ENCODE measurements at places on chromosomes 6 and 20.

DNA sequence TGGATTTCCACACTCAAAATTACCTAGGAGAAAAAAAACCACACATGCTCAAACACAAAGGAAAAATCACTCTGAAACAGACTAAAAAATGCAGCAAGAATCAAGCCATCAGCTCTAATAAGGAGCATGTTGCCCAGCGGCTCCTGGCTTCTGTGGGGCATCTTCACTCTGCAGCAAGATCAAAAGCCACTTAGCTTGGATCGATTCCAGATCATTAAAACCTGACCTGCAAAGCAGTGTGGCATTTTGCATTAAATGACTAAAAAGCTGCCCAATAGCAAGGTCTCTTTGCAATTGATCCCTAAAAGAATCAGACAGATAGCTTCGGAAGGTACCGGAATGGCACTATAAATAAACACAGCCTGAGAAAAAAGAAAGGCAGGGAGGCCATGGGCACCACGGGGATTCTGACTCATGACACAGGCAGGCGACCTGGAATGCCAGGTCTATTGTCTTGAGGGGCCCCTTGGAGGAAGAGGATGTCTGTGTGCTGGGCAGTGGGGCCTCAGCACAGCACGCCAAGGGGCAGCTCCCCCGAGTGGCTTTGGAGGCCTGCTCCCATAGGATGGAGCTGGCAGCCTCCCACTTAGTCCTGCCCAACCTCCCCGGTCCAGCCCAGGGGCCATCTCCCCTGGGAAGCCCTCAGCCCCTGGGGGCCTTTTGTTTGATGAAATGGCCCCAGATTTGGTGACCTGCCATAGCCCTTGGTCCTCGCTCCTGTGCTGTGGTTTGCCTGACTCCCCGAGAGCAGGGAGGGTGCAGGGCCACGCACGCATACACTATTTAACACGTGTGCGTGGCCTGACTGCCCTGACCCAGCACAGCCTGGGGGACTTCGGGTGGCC, 7.6 kb downstream of the LEMD2 start:
- no peak for DNase-seq

GRCh38 chr6:167925026-167925425, 72.4 kb upstream of the KIF25 start:
- DNase-seq: no peak

- DNase-seq: peak; percentile 75
Observed at GRCh38 chr6:1381481-1382330, 7.7 kb upstream of the FOXF2 start.

DNA sequence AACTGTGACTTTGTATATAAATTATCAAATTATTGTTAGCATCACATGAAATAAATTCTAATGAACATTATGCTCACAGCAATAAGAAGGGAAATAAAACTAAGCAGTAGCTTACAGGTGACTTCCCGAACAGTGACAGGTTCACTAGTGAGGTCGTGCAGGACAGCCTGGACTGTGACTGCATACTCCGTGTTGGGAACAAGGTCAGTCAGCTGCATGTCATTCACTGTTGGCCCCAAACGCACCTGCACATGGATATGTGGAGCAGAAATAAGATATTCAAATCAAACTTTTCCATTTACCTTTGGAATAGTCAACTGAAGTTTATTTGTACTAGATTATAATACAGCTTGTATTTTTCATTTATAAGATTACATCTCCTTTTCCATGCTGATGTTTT, 60.6 kb downstream of the COL12A1 start:
- DNase-seq: no peak

DNA sequence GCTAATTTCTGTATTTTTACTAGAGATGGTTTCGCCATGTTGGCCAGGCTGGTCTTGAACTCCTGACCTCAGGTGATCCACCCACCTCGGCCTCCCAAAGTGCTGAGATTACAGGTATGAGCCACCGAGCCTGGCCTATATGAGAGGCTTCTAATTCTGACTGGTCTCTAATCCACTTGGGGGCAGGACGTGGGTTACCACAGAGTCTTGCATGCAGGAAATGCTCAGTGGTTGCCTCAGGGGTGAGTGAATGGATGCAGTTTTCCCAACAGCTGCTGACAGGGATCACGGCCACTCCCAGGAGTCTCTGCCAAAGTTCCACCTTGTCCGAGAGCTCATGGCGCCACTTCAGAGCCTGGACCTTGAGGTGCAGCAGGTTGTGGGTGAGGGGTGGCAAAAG, 6.4 kb upstream of the FANCE start:
- peak; percentile 23 for DNase-seq

DNA sequence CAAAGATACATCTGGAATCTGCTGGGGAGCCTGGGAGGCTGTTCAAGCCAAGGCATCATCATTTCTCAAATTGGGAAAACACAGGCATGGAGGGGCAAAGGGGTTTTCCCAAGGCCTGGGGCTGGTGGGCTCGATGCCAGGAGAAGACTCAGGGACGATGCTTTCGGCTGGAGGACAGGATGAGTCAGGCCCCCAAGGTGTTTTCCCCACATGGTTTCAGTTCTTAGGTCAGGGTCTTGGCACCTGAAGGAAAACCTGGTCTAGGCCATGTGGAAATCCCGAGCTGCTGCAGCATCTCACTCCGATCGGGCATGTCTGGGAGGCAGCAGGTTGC, 348.1 kb downstream of the CDC5L start:
- peak; percentile 35 for DNase-seq

DNA sequence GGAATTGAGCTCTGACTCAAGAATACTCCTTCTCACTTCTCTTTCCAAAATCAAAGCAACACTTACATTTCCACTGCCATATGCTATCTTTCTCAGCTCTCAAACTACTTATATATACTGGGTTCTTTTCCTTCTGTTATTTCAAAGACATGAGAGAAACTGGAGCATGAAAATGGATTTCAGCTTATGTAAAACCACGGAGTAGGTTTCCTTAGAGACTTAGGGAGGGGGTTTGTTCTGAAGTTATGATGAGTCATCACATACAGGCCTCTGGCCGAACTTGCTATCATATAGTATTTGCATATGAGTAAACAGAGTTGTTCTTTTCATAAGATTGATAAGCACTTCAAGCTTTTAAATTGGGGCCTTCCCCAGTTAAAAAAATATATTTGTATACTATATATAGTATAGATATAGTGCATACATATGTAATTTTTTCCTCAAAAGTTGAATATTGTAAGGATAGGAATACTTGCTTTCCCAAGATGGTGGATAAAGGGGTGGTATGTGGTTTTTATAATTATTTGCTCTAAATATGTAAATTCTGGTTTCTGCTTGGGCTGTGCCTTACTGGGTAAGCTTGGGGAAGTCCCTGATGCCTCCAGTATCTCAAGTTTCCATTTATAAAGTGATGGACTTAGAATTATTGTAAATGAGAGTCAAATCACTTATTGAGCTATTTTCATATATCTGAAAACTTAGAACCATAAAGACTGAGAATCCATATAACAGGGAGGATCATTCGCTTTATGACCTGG, 273.9 kb downstream of the RFPL4B start:
- no peak for DNase-seq

GRCh38 chr6:12449447-12449846, 159.3 kb downstream of the EDN1 start:
- DNase-seq: no peak

- DNase-seq: no peak
Observed at GRCh38 chr20:20318365-20319161, 49.3 kb upstream of the INSM1 start.

- no peak for DNase-seq
Observed at GRCh38 chr20:45758096-45758495, 33.6 kb downstream of the WFDC3 start.

DNA sequence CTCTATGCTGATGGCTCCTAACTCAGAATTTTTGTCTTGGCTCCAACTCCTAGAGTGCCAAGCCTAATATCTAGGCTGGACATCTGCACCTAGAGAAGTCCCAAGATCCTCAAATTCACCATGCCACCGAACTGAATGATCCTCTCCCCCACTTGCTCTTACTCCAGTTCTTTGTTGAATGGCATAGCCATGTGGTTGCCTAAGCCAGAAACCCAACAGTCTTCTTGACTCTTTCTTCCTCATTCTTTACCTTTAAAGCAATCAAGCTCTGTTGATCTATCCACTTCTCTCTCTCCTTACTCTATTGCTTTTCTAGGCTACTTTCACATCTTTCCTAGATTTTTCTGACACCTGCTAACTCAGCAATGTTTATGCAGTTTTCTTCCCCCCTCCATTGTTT, 126.5 kb upstream of the FOXO3 start:
- no peak for DNase-seq

- no peak for DNase-seq
Observed at GRCh38 chr6:34057790-34058189, 88.1 kb downstream of the GRM4 start.

DNA sequence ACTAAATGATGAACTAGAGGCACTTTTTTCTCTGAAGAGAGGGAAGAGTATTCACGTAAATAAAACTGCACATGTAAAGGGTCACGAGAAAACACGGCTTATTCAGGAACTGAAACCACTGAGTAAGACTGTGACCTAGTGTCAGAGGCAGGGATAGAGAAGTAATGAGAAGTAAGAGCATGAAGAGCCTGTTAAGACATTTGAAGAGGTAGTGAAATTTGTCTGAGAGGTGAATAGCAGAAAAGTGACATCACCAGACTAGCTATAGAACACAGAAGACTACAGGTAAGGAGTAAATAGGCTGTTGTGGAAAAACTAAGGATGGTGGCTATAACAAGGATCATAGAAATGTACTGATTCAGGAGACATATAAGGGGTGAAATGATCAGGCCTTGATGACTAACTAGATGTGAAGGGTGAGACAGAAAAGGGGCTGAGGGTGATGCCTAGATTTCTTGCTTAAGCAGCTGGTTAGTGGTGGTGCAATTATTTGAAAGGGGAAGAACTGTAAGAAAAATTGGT, 76.8 kb downstream of the REV3L start:
- DNase-seq: no peak

DNA sequence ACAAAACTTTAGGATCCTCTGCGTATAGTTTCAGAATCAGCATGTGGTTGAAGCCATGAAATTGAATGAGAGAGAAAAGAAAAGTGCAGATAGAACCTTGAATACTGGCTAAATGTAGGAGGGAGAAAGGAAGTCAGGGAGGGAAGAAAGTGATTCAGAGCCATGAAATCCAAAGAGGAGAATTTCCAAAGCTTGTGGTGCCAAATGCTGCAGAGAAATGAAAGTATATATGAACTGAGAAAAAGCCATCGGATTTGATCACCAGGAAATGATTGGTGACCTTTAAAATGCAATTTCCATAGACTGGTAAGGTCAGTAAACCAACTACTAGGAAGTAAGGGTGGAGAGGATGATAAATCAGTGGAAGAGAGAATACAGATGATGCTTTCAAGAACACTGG, 142.3 kb downstream of the TFAP2A start:
- no peak for DNase-seq

GRCh38 chr6:27205375-27206278, 41.9 kb upstream of the PRSS16 start:
- DNase-seq: peak; percentile 46

DNA sequence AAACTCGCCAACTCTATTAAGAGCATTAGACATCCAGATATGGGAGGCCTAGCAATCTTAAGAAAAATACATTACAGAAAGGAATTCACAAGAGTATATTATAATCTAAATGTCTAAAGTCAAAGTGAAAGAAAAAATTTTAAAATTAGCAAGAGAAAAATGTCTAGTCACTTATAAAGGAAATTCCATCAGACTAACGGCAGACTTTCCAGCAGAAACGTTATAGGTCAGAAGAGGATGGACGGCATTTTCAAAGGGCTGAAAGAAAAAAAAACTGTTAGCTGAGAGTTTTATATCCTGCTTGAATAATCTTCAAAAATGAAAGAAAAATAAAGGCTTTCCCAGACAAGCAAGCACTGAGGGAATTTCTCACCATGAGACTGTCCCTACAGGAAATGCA, 269.0 kb downstream of the HDGFL1 start:
- no peak for DNase-seq

DNA sequence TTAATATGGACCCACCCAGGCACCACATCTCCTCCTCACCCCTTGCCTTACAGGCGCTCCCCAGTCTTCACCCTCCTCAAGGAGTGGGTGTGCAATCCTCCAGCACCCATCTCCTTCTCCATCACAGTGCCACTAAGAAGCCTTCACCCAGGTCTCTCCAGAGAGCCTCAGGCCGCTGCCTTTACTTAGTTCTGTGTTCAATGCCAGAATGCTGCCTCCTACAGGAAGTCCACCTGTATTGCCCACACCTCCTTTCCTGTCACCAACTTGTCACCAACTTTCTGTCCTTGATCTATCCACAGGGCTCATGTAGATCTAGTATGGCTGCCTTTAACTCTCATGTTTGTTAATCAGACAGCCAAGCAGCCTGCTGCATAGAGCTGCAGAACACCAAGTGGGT, 586 bp upstream of the LST1 start:
- DNase-seq: peak; percentile 73

GRCh38 chr6:144036835-144037195, 28.8 kb upstream of the PLAGL1 start:
- no peak for DNase-seq

DNA sequence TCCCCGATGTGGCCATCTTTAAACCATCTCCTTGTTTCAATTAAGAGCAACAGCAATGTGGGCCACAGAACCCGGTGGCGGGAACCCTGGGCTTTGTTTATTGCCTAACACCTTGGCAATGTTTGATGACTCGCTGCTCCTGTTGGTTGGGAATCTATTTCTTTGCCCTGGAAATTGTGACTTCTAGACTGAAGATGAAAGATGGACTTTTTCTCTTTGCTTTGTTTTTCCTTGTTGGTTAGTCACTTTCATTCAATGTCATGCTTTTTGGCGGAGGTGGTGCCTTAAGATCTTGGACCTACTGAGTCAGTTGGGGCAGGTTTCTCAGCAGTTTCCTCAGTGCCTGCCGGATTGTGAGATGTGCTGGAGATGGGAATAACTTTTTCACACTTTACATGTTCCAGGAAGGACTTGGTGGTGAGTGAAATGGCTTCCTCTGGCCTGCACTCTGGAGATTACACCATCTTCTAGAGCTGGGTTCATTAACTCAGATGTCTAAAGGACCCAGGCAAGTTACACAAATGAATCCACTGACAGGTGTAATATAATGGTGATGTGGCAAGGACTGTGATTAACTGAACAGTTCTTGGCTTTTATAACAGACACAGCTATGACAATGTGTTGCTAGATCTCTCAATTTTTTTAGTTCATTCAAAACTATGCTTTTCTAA, 56.3 kb downstream of the TSHZ2 start:
- DNase-seq: peak; percentile 64

GRCh38 chr20:60459212-60459611, 501.0 kb downstream of the CDH26 start:
- no peak for DNase-seq

DNA sequence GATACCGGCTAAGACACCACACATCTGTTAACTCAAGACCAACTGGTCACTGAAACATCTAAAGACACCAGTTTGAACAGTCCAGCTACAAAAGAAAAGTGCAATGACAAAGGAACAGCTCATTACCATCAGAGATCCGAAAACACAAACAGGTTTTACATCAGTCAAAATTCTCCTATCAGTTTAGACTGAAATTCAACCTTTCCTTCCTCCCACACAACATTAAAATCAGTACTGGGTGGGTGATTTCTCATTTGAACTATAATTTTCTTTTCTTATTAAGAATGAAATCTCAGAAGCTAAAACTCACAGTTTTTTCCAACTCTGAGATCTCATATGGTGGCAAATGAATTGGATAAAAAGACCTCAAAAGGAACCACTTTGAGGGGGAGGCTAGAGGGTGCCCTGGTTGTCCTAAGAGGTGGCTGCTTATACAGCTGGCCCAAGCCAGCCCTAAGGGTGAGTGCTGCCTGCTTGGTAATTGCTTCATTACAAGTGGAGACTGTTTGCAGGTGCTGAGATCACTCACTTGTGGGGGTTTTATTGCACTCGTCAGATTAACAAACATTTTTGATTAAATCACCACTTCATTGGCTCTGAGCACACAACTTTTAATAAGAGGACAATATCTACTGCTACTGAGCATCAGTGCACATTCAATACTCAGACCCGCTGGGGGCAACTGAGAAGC, 4.3 kb downstream of the CCDC167 start:
- peak; percentile 63 for DNase-seq
